ENCODE measurements at places on chromosomes 2 and 18.

GRCh38 chr2:33375054-33375453 lies 101.4 kb upstream of the RASGRP3 start:
- DNase-seq: no peak

GRCh38 chr2:108228006-108228405 lies 11.8 kb upstream of the SULT1C3 start:
- no peak for DNase-seq

GRCh38 chr2:229943770-229944449 lies 21.6 kb downstream of the FBXO36 start:
- no peak for DNase-seq

DNA sequence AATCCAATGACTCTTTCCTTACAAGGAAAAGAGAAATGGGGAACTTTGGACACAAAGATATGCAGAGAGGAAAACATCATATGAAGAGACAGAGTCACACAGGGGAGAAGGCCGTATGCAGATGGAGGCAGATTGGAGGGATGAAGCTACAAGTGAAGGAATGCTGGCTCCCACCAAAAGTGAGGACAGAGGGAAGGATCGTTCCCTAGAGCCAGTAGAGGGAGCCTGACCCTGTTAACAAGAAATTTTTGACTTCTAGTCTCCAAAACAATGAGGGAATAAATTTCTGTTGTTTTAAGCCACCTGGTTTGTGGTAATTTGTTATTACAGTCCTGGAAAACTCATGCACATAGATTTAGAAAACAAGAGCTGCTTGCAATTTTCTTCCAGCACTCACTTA lies 169.3 kb downstream of the PMAIP1 start:
- DNase-seq: no peak

- DNase-seq: no peak
Measured at GRCh38 chr18:48913775-48914174, 37.0 kb downstream of the SMAD7 start.

GRCh38 chr2:45259138-45259537 lies 249.9 kb upstream of the SIX2 start:
- no peak for DNase-seq
